AG08396 (cell line): ENCODE measurements at places on chromosomes 12 and 14.
A peak's percentile ranks its signal among the peaks of the same experiment; 100 is the strongest.

DNA sequence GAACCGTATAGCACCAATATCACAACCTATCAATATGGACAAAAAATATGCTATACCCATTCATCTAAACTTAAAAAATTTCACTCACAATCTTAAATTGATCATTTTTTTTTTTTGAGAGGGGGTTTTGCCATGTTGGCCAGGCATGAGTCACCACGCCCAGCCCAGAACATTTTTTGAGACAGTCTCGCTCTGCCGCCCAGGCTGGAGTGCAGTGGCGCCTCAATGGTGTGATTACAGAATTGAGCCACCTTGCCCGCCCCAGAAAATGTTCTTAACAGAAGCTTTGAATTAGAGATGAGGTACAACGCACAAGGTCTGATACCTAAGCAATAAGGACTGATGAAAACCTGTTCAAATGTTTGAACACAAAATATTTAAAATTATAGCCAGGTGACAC lies 15.8 kb upstream of the ATP5F1B start:
- no peak for DNase-seq

DNA sequence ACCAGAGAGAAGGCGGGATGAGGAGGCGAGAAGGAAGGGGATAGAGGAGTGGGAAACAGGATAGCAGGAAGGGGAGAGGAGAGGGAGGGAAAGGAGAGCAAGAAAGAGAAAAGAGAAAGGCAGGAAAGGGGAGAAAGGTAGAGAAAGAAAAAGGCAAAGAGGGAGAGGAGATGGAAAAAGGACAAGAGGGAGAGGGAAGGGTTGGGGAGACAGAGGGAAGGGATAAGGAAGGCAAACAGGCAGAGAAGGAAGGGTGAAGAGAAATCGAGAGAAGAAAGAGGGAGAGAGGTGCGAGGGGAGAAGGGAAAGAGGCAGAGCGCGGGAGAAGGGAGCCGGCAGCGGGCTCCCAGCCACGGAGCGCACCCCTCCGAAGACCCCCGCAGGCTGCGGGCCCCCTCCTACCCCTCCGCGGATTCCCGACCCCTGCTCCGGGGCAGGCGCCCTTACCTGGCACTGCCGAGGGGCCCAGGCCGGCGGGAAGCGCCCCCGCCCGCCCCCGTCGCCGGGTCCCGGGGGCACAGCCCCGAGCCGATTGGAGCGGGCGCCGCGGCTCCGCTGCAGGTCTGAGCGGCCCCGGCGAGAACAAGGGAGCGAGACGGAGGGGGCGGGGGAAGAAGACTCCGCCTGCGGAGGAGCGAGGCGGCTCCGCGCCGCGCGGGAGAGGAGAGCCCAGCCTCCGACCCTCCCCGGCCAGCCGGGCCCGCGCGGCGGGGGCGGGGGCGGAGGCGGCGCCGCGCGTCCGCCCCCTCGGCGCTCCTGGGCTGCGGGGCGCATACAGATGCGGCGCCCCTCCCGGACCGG lies at the start of gene CDH24:
Gene CDH24, minus strand, starts transcription at position 565 of the 801 bp plus-strand sequence. CDS start 1,787 bp downstream, outside the sequence.
- peak; percentile 90 for DNase-seq

- DNase-seq = no peak
Observed at GRCh38 chr14:86373886-86374285, 843.9 kb downstream of the FLRT2 start.

DNA sequence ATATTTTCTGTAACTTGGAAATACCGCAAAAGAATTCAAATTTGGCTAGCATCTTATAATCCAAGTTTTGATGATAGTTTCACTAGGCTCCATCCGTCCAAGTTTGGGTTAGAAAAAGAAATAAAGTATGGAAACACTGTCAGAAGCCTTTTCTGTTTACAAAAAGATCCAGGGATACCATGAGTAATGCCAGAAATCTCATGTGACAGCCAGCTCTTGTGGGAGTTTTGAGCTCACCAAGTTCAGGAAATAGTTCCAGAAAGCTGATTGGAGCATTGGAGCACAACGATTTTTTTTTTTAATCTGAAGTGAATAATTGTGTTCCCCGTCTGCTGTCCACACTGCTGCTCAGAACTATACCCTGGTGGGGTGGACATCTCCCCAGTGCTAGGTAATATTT lies 229.7 kb upstream of the NPAS3 start:
- DNase-seq = peak; percentile 58

- DNase-seq = no peak
Observed at GRCh38 chr12:95887311-95887710, 28.6 kb downstream of the SNRPF start.

- DNase-seq = no peak
Observed at GRCh38 chr14:89178376-89178775, 238.7 kb downstream of the FOXN3 start.

- no peak for DNase-seq
Observed at GRCh38 chr12:122467983-122468382, 32.7 kb downstream of the ZCCHC8 start.

- DNase-seq = no peak
Observed at GRCh38 chr14:77812028-77812427, 12.1 kb downstream of the ADCK1 start.

DNA sequence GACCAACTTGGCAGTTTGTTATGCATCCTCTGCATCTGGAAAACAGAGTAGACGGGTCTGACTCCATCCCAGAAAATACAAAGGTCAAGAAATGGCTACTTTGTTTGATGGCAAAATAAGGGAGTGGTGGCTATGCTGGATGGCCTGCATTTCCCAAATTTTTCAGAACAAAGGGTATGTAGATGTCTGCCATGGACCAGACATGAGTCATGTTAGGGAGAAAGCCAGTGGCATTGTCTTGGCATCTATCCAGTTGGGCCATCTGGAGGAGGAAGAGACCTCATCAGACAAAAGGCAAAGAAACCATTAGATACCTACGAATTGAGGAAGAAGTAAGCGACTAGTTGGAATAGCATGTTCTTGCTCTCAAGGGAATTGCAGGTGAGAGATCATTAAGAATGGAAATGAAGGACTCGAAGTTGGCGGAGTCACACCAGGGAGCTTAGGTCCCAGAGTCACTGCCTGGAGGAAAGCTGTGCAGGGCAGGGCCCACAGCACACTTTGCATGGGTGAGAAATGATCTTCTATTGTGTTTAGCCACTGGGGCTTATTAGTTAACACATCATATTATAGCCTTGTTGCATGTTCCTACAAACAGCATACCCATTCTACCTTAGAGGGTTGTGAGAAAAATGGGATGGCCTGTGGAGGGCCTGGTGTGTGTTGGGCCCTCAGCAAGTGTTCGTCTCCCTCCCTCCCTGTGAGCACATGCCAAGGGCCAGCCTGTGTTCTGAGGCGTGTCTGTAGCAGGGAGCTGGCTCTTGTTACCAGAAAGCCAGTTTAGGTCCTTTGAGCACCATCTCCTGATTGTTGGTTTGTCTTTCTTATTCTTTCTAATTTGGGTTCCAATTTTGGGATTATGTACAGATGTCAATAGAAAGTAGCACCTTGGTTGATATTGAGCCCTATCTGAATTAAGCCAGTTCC lies 119.4 kb downstream of the KTN1 start:
- peak; percentile 21 for DNase-seq

DNA sequence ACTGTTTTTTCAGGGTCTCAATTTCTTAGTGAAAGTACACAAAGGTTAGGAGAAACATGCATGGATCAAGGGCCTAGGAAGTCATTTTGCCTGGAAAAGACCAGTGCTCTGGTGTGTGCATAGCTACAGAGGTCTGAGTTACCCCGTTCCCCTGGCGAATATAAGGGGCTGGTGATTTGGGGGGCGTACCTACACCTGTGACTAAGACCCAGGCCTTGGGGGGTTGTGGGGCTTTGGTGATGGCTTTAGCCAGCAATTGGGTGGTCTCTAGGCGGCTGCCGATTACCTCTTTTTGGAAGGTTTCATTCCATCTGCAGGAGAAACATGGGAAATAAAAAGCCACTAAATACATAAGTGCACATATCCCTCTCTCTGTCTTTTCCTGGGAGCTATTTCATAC lies 1.1 kb downstream of the SDR39U1 start:
- no peak for DNase-seq

- no peak for DNase-seq
Observed at GRCh38 chr12:16150276-16150675, 127.2 kb downstream of the SLC15A5 start.

DNA sequence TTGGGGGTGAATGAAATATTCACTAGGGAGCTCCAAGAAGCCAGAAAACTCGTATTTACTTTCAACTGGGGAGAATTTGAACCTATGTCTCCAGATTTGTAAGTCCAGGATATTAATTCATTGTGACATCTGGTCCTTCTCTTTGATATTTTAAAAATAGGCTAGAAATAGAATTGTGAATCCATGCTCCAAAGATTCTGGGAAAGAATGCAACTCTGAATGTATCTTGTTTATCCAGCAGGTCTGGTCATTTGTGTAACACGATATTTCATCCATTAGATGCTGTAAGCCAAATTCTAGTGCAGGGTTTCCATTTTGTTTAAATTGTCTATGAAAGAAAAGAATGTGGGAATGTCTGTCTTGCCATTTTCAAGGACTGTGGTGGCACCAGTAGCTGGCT lies 334.7 kb downstream of the BMP4 start:
- no peak for DNase-seq

DNA sequence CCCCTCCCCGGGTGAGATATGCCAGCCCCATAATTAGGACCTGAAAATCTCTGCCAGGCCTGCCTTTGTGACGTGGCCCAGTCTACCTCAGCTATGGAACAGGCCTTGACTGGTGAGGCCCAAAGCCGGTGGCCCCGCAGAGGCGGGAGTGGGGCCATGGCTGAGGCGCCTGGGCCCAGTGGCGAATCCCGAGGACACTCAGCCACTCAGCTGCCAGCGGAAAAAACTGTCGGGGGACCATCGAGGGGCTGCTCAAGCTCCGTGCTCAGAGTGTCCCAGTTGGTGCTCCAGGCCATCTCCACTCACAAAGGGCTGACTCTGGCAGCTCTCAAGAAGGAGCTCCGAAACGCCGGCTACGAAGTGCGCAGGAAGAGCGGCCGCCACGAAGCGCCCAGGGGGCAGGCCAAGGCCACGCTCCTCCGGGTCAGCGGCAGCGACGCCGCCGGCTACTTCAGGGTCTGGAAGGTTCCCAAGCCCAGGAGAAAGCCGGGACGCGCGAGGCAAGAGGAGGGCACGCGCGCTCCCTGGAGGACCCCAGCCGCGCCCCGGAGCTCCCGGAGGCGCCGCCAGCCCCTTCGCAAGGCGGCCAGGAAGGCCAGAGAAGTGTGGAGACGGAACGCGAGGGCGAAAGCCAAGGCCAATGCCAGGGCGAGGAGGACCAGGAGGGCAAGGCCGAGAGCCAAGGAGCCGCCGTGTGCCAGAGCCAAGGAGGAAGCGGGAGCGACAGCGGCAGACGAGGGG lies 21.4 kb downstream of the ZNF641 start:
- no peak for DNase-seq

DNA sequence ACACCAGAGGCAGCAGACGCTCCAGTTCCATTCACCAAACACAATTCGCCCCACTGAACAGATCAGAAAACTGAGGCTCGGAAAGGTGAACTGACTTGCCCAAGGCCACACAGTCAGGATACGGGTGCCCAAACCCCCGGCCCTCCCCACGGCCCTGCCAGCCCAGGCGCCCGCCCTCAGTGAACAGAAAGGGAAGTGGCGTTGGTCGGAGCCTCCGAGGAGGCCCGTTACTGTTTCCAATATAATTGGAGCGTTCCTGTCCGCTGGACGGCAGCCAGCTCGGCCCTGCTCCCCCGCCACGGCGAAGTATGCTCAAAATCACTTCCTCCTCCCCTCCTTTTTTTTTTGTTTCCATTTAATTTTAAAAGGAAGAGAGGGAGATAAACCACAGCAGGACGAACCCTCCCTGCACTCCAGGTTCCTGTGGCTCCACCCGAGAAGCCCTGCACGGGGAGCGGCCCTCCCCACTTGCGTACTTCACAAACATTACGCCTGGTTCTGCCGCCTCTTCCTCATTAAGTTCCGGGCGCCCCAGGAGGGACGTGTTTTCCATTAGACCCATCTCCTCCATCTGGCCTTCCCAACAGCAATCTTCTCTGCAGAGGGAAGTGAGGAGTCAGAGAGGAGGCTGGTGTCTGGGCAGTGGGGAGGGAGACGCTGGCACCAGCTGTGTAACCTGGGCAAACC lies 61.1 kb downstream of the NCOR2 start:
- no peak for DNase-seq

GRCh38 chr14:67464377-67464776 lies 24.1 kb downstream of the TMEM229B start:
- DNase-seq = no peak

DNA sequence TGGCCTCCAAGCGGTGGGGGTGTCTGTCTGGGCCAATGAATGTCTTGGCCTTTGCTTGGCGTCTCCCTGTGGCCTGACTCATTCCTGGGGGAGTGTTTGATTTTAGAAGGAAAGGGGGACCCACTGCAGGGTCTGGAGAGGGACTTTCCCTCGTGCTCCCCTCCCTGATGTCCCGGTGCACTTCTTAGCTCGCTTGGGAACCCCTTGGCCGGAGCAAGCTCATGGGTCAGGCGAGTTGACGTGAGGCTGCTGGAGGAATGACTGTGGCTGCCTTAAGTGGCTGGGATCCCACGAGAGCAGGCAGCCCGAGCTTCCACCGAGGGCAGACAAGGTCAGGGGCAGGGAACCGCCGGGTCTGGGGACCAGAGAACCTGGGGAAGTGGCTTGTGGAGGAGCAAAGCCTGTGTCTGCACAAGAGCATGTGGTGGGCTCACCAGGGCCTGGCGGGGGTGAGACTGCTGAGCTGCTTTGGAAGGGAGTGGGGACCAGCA lies 218.4 kb upstream of the C14orf180 start:
- no peak for DNase-seq

DNA sequence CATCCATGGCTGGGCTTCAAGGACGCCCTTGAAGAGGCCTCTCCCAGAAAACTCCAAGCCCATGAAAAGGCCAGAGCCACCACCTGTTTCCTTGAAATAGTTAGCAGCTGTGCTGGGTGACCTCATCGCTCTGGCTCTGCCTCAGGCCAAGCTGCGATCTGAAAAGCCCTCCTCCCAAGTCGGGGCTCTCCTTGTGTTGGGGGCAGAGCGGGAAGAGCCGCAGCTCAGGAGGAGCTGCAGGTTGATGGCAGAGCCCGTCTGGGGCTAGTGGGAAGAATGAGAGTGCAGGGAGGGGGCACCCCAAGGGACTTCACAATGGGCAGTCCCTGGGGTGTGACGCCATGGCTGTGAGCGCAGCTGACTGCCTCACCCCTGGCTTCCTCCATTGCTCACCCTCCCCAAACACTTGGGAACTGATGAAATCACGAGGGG lies 50.0 kb upstream of the STON2 start:
- no peak for DNase-seq

- no peak for DNase-seq
Observed at GRCh38 chr12:57965766-57966165, 24.4 kb downstream of the ATP23 start.

DNA sequence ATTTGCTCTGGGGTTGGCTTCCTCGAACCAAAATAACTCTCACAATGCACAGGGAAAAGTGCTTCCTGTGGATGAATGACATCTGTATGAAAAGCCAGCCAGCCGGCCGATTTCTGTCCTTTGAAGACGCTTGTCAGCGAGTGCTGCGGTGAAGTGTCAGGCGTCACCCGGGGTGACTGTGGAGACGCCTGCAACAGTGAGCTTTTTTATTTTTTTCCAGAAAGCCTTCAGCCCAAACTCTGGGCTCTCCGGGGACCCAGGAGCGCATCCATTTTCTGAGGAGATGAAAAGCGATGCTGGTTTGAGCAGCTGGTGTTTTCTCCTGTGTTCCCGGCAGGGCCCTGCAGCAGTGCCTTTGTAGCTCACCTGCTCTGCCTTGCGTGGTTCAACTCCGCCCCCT lies 147.9 kb upstream of the MYL2 start:
- DNase-seq = no peak

GRCh38 chr12:67331828-67332227 lies 62.7 kb downstream of the CAND1 start:
- DNase-seq = no peak
